Endothelial cell of umbilical vein (primary cell): ENCODE measurements at places on chromosomes 12 and 14. TPM values are rescaled to one million over a fixed set of nuclear protein-coding genes. Genes with fewer than 3 reads are reported as not detected.

Gene TDRD9
- polyA plus RNA-seq = 0.52 and 0.57 TPM in 2 replicates

Gene SOX5
- polyA plus RNA-seq = 0.24 and 0.63 TPM in 2 replicates

Gene PPP1R1A
- not detected in 2 replicates for polyA plus RNA-seq

Gene SMIM41
- not detected in 2 replicates for polyA plus RNA-seq

Gene GYS2
- polyA plus RNA-seq = 0.03 and 0.04 TPM in 2 replicates

Gene ASCL4
- not detected in 2 replicates for polyA plus RNA-seq

Gene ERBB3
- 0.08 and 1.5 TPM in 2 replicates for polyA plus RNA-seq

Gene IL31
- polyA plus RNA-seq = not detected in 2 replicates

Gene OLR1
- polyA plus RNA-seq = not detected in 2 replicates

Gene ZDHHC22
- polyA plus RNA-seq = 0.03 and 0.08 TPM in 2 replicates

Gene RPL36AL
- polyA plus RNA-seq = 116 and 174 TPM in 2 replicates

Gene SERPINA9
- polyA plus RNA-seq = not detected in 2 replicates
